ENCODE measurements at places on chromosomes 5 and 9.

DNA sequence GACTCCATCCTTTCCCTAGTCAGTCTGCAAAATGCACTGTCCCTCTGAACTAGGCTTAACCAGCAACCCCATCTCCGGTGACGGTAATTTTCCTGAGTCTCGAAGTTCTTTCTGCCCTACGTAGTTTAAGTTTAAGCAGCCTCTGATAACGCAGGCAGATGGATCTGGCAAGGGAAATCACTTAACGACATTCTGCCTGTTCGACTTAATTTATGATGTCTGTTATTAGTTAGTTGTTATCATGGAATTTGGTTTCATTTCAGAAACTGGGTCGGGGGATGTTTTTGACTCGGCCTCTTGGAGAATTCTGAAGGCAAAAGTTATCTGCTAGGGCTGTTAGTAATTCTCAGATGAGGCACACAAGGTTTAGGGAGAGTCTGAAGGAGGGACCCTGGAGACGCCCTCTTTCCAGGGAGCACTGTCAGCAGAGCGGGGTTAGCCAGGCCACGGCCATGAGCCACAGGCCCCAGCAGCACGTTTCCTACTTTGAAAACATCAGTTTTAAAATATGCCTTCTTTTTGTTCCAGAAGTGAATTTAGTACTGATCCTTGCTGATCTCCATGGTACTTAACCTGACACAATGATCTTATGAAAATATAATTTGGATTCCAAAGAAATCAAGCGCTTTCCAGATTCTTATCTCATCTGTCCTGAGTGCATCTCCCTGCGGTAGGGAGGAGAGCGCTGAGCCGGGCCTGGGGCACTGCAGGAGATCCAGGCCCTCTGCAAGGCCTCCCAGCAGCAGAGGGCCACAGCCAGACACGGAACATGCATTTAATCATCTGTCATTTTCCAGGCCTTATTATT is 171.0 kb upstream of the OTULINL start:
- no peak for DNase-seq

DNA sequence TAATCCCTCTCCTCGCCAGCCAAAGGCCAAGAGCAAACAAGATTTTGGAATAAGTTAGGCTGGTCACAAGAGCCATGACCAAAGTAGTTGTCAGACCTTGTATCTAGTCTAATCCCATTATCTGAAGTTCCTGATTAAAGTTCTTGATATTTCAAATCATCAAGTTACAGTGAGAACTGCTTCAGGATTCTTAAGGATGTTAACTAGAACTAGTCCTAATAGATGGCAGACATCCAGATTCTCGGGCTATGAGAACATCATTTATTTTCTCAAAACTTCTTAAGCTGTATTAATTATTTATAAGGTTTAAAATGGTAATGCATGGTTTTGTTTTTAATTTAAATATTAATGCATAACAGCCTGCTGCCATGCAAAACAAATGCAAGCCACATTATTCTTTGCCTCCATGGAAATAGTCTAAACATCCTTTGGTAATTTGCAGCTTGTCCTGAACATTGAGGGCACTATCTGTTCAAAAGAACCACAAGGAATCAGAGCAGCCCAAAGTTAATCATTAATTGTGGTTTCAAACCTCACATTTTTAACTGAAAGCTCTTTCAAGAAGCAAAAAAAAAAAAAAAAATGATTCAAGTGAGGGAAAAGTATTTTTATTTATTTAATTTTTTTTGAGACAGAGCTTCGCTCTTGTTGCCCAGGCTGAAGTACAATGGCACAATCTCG is 95.1 kb downstream of the TTC39B start:
- no peak for DNase-seq

DNA sequence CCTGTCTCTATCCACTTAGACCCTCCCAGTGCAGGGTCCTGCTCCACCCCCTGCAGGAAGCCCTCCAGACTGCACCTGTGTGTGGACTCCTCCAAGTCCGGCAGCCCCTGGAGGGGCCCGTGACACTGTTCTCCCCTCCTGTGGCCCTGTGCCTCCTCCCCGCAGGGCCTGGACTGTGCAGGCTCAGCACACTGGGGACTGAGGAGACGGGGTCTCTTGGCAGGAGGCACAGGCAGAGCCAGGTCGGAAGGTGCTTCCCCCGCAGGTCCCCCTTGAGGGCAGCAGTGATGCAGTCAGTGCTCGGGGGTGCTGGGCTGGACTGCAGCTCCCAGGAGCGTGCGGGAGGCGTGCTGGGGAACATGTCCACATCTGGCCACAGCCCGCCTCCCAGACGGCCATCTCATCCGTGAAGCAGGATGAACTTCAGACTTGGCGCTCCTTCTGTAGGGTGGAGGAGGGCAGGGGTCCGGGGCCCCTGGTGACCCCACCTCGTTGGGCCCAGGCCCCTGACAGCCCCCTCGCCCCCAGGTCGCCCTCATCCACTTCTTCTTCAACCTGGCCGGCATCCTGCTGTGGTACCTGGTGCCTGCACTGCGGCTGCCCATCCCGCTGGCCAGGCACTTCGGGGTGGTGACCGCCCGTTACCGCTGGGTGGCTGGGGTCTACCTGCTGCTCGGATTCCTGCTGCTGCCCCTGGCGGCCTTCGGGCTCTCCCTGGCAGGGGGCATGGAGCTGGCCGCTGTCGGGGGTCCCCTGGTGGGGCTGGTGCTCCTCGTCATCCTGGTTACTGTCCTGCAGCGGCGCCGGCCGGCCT is 4.9 kb downstream of the SLC34A3 start:
- DNase-seq = no peak

DNA sequence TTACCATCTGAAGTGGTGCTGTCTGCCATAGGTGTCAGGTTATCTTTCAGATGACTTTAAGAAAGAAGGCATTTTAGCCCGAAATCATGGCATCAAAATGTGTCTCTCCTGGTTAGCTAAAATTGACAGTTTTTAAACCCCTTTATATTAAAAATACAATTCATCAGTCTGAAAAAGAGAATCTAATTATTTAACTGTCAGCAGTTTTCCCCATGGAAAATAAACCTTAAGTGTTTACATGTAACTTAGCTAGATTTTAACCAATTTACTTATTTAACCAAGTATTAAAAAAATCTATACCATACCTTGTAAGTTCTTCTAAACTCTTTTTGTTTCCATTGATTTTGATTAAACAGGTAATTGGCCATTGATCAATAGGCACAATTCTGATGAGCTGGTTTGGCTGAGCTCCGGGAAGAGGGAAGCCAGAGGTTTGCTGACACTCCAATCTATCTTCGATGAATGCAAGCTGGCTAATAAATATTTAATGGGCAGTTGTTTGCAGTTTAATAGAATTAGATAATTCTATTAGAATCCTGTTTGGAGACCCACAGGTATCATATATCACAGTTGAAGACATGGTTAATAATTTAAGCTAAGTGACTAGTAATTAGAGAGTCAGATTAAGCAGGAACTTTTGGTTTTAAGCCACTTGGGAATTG is 114.0 kb downstream of the MAT2B start:
- no peak for DNase-seq

DNA sequence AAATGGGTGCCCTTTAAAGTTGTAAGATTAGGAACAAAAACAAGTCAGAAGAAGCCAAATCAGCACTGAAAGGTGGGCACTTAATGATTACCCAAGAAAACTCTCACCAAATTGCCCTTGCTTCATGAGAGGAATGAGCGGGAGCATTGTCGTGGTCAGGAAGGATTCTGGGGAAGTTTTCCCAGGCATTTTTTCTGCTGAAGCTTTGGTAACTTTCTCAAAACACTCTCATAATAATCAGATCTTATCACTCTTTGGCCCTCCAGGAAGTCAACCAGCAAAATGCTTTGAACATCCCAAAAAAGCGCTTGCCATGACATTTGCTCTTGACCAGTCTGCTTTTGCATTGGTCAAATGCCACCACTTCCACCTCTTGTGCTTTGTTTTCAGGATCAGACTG is 10.4 kb upstream of the PCDHGC3 start:
- DNase-seq = no peak

- no peak for DNase-seq
Observed at GRCh38 chr5:101153526-101153925, 250.4 kb upstream of the ST8SIA4 start.

GRCh38 chr5:87302061-87302460 is 34.4 kb downstream of the RASA1 start:
- DNase-seq = no peak

DNA sequence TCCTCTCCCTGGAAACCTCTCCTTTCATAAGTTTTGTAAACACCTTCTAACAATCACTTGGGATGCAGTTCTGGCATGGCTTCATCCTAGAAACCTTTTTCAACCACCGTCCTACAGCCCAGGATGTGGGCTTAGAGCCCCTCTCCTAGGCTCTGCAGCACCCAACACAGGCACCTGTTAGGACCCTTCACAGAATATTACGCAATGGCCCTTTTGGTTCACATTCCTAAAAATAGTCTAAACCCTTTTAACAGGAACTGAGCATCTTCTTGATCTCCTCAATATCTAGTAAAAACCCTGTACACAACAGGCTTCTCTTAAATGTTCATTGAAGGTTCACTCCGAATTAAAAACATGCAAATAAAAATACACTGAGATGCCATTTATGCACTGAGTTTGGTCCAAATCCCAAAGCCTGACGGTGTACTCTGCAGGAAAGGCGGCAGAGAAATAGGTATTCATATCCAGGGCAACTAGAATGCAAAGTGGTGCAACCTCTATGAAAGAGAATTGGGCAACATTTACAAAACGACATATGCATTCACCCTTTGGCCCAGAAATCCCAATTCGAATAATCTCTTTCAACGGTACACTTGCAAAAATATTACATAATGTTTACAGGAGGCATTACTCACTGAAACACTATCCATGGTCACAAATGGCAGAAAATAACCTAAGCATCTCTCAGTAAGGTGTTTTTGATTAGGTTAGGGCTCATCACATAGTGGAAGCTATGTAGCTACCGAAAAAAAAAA is 169.3 kb downstream of the SEMA5A start:
- DNase-seq = no peak

DNA sequence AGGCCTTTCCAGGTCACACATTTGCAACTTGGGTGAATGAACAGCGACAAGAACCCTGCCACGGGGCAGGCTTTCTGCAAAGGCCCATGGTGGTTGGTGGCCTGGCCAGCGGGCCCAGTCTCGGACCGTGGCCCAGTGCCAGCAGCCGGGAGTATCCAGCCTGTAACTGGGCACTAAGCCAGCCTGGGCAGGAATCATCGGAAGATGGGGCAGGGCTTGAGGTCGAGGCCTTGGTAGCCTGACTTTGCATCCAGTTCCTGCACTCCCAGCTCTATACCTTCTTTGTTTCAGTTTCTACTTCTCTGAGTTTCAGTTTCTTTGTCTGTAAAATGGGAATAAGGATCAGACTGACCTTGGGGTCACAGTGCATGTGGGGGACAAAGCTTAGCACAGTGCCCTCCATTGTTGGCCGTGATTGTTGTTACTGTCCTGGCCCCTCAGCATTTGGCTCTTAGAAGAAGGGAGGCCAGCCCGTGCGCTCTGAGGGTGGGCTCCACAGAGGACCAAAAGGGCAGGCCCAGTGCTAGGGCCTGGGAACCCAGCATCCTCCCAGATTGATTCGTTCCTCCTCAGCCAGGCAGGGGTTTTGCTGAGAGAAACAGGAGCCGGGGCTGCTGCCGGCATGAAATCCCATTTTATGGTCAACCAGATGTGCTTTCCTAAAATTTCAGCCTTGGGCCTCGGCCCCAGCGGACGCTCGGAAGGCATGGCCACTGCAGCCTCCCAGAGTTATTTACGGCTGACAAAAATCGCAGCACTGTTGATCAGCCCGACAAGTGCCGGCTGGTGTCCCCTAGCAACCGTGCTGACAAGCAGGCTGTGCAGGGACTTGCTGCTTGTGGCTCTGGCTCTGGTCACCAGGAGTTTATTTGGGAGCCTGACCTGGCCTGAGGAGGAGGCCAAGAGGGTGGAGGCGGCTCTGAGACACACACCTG is 43.6 kb downstream of the JADE2 start:
- DNase-seq = no peak

GRCh38 chr9:127144670-127145445 is 22.4 kb upstream of the ANGPTL2 start:
- no peak for DNase-seq

- no peak for DNase-seq
Observed at GRCh38 chr5:156515121-156515520, 188.2 kb downstream of the SGCD start.

GRCh38 chr9:17938035-17938655 is 359.3 kb downstream of the SH3GL2 start:
- no peak for DNase-seq

- DNase-seq = no peak
Observed at GRCh38 chr5:446883-447263, 3.9 kb downstream of the EXOC3 start.

DNA sequence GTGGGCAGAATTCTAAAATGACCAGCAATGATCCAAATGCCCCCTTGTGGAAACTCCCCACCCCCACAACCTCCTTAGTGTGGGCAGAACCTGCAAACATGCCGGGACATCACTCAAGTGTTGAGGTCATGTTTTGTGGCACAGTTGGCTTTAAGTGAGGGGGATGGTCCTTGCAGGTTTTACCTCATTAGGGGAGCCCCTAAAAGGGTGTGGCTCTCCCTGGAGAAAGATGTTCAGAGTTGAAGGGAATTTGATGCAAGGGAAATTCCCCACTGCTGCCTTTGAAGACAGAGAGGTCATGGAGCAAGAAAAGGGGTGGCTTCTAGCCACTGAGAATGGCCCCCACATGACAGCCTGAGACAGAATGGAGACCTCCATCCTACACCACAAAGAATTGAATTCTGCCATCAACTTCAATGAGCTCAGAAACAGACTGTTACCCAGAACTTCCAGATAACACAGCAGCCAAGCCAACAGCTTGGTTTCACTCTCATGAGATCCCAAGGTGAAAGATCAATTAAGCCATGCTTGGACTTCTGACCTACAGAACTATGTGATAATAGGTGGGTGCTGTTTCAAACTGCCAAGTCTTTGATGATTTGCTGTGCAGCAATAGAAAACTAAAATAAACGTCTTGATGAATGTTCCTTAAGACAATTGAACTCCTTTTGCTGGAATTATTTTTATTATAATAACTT is 103.4 kb downstream of the MED10 start:
- DNase-seq = no peak

DNA sequence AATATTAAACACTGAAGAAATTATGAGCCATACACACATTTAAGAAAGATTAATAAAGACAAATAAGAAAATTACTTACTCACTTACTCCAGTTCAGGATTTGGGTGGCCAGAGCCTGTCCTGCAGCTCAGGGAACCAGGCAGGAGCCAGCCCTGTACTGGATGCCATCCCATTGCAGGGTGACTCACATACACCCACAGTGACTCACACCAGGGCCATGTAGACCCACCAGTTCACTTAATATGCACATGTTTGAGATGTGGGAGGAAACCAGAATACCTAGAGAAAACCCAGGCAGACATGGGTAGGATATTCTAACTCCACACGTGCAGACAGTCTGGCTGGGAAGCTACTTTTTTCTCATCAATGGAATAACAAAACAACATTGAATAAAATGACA is 49.6 kb upstream of the ADRB2 start:
- no peak for DNase-seq

GRCh38 chr9:114488398-114489129 is 16.7 kb downstream of the WHRN start:
- no peak for DNase-seq

GRCh38 chr5:43106290-43106638 is 14.4 kb upstream of the ZNF131 start:
- no peak for DNase-seq

All from stimulated activated CD8-positive, alpha-beta memory T cell treated with anti-CD3 and anti-CD28 coated beads, Interleukin-7, amount 100 ng/mL, for 1 hour (primary cell).